ENCODE measurements at places on chromosomes 13 and 19.

- peak within 1 kb of the TSS; percentile 97 for H3K27ac ChIP-seq
- peaks cover 1% of the 10 kb centered on the region for H3K27me3 ChIP-seq
- H3K36me3 ChIP-seq, result peaks cover 32% of the 10 kb centered on the region
- peak within 1 kb of the TSS; percentile 95 for H3K4me3 ChIP-seq
- DNase-seq, result peak; percentile 96
- H3K4me1 ChIP-seq, result peaks cover 35% of the 10 kb centered on the region
These were observed at the start of gene CKAP2 for GRCh38 chr13:52454820-52455676. Gene CKAP2, plus strand, starts transcription at chr13:52455478. Its CDS starts 79 bp downstream, at chr13:52455557.

DNA sequence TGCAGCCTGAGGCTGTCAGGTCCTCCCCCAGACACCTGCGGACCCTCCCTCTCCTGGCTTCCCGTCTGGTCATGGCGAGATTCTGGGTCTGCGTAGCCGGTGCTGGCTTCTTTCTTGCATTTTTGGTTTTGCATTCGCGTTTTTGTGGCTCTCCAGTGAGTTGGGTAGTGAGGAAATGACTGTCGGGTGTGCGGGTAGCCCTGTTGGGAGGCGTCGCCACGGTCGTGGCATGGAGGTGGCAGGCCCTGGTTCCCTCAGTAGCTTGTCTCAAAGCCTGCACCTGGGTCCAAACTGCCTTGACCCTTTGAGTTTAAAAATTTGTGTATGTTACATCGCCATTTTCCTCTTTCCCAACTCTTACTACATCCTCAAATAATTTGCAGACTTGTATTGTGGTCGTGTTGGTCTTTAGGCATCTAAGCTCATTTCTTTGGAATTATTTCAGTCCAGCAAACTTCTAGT lies 344 bp downstream of the NHLRC3 start:
- H3K4me1 ChIP-seq, result peaks cover 35% of the 10 kb centered on the region
- DNase-seq, result peak; percentile 83
- peak overlapping the region; percentile 95 for H3K27ac ChIP-seq
- peaks cover 9% of the 10 kb centered on the region for H3K36me3 ChIP-seq
- no peaks in the 10 kb centered on the region for H3K27me3 ChIP-seq

DNA sequence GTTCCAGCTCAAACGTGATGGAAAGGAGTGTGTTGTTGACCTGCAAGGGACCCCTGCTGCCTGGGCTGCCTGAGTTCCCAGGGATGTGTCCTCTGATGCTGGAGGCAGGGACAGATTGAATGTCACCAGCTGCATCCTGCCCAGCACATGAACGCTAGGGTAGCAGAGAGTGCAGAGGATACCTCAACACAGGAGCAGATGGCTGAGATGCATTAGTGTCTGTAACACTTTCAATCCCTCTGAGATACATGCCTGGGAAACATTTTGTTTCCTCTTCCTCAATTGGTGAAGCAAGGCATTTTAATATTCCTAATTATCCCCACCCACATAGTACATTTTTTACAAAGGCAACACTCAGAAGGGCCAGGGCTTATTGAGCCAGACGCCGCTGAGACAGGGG lies 106.4 kb upstream of the UBL3 start:
- no peak for DNase-seq
- no peaks in the 10 kb centered on the region for H3K36me3 ChIP-seq
- no peak overlapping the region for H3K27ac ChIP-seq
- peaks cover 38% of the 10 kb centered on the region for H3K4me1 ChIP-seq
- H3K27me3 ChIP-seq, result no peaks in the 10 kb centered on the region

GRCh38 chr13:91264484-91264883 lies 83.0 kb upstream of the MIR17HG start:
- H3K36me3 ChIP-seq, result no peaks in the 10 kb centered on the region
- peaks cover 3% of the 10 kb centered on the region for H3K27me3 ChIP-seq
- no peak overlapping the region for H3K27ac ChIP-seq

GRCh38 chr19:4233282-4233853 lies 4.0 kb downstream of the EBI3 start:
- H3K27ac ChIP-seq, result peak overlapping the region; percentile 45
- DNase-seq, result peak; percentile 84
- no peaks in the 10 kb centered on the region for H3K4me1 ChIP-seq
- H3K4me3 ChIP-seq, result no peak overlapping the region
- no peaks in the 10 kb centered on the region for H3K36me3 ChIP-seq

All from activated CD4-positive, alpha-beta memory T cell treated with anti-CD3 and anti-CD28 coated beads for 36 hours (primary cell).